Activated effector memory CD4-positive, alpha-beta T cell treated with Interleukin-2 at 50 U/mL for 16 hours (primary cell): ENCODE measurements at places on chromosomes 3 and 15.

- DNase-seq, result no peak
These were observed 14.2 kb downstream of the OXNAD1 start for GRCh38 chr3:16279010-16279801.

DNA sequence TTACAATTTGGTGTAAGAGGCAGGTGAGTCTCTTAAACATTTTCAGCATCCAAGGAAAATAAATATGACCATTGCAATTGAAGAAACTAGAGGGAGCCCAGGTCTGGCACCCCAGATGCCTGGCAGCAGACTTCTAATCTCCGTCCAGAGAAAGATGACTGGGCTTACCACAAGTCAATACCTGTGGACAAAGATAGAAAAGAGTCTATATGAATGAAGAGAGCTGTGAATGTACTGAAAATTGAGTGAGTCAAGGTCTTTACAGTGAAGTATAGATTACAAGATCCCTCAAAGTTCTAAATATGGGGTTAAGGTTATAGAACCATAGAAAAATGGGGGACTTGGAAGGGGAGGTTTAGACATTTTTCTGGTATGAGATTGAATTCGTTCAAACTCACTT lies 827.4 kb upstream of the NR2F2 start:
- no peak for DNase-seq

DNA sequence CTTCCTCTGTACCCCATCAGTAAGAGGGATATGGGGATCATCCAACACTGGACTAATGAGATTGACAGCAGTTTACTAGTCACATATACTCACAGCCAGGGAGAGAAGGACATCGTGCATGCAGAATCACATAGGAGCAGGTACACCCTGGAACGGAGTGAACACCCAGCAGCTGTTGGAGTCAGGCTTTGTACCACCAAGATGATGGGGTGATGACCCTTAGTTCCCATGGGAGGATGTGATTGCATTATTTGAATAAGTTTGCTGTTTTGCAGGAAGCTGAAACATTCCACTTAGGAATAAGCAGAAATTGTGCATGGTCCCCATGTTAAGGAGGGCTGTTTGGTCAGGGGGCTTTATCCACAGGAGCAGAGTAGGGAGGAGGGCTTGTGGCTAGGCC lies 482.7 kb upstream of the PDZRN3 start:
- DNase-seq, result no peak

GRCh38 chr3:32003380-32003779 lies 21.8 kb downstream of the ZNF860 start:
- DNase-seq, result no peak

DNA sequence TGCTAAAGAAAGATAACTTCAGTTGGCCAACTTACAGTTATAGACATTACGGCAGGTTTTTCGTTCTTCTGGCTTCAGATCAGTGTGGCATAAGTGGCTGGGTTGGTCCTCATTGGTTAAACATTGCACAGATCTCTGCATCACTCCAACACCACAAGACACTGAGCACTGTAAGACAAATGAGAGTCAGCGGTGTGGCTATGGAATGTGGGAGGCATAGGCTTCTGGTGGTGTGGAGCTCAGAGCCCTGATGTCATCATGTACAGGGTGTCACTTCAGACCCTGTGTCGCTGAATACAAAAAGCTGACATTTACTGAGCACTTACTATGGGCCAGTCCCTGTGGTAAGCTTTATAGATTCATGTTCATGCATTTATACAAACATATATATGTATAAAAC lies 146.0 kb downstream of the ADAMTS9 start:
- DNase-seq, result no peak

GRCh38 chr15:96053031-96053780 lies 277.3 kb upstream of the NR2F2 start:
- DNase-seq, result no peak

- DNase-seq, result no peak
These were observed 184.3 kb downstream of the GHSR start for GRCh38 chr3:172263781-172264486.

DNA sequence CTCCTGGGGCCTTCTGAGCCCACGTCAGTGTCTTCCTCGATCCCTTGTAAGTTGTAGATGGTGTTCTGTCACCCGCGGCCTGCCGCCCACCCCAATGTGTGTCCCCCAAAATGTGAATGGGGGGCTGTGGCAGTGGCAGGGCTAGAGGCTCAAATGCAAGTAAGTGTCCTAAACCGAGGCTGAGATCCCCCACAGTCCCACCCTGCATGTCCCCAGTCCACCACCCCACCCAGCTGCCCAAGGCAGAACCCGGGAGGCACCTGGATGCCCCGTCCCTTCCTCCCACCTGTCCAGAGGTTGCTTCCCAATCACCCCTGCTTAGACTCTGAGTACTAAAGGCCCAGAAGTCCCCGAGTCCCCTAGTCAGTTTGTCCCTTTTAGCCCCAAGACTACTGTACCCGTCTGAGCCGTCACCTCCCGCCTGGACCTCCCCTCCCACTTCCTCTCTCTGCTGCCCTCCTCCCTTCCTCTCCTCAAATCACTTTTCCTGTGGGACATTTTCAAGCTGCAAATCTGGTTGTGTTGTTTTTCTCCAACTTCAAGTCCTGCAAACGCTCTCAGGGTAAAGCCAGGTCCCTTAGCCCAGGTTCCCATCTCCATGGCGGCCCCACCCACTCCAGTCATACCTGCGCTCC lies 11.8 kb upstream of the PLXND1 start:
- no peak for DNase-seq

DNA sequence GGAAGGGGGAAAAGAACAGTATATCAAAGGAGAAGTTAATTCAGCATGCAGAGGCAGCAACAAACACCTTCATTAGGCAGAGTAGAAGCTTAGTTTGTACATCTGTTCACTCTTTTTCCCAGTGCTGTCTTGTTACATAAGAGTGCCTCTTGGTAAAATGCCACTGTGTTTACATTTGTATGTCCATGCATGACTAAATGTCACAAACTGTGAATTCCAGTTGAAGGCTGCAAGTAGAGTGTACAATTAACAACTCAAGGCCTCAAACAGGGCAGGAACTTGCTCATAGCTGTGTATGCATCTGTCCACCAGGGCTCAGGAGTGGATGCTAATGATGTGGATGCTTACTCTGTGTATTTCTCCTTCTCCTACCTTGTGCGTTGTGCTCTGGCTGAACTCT lies 214.2 kb upstream of the TPM1 start:
- DNase-seq, result no peak

- DNase-seq, result no peak
These were observed at the start of gene PTPRG for GRCh38 chr3:61561374-61562041. TSS of gene PTPRG (plus strand) at chr3:61561571. CDS start at chr3:61562288, 717 bp downstream.

- DNase-seq, result no peak
These were observed 117.9 kb downstream of the MECOM start for GRCh38 chr3:169545606-169546005.

DNA sequence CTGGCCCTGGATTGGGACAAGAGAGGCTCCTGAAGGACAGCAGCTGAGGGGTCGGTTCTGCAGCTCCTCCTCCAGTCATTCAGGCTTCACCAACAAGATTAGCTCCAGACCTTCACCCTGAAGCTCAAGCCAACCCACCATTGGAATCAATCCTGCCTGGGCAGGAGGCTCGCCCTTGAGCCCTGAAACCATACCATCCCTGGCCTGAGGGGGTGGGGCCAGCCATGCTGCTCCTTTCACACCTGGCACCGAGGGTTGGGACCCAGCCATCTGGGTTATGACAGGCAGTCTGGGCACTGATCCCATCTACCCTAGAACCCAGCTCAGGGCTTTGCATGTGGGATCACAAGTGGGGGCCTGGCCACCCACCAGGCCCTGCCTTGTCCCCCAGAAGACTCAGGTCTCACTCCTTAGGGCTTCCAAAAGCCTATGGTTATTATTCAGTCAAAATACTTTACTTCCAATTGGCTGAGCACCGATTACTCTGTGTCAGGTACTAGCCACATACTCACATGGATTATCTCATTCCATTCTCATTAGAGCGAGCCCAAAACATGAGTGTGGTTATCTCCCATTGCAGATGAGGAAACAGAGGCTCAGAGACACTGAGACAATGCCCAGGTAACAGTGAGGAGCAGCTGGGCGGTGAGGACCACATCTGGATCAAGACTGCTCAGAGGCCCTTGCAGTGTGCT lies 3.1 kb downstream of the ABHD14B start:
- DNase-seq, result no peak

- DNase-seq, result no peak
These were observed 15.8 kb upstream of the SST start for GRCh38 chr3:187685948-187686347.

DNA sequence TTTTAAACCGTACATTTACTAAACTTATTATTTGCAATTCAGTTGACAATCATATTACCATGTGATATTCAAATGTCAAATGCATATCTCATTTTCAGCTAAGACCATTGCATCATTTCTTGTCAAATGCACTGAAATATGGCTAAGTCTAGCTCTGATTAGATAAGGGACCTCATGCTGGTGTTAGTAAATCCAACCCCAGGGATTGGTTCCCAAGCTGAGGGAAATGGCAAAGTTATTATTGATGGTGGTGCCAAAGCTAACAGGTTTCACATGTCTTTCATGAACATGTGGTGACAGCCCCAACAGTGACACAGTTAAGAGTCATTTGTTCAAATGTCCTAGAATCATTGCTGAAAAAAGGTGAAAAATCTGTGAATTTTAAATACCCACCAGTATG lies 641.1 kb downstream of the MECOM start:
- DNase-seq, result no peak

- no peak for DNase-seq
These were observed 954 bp upstream of the DGKG start for GRCh38 chr3:186362988-186363387.

DNA sequence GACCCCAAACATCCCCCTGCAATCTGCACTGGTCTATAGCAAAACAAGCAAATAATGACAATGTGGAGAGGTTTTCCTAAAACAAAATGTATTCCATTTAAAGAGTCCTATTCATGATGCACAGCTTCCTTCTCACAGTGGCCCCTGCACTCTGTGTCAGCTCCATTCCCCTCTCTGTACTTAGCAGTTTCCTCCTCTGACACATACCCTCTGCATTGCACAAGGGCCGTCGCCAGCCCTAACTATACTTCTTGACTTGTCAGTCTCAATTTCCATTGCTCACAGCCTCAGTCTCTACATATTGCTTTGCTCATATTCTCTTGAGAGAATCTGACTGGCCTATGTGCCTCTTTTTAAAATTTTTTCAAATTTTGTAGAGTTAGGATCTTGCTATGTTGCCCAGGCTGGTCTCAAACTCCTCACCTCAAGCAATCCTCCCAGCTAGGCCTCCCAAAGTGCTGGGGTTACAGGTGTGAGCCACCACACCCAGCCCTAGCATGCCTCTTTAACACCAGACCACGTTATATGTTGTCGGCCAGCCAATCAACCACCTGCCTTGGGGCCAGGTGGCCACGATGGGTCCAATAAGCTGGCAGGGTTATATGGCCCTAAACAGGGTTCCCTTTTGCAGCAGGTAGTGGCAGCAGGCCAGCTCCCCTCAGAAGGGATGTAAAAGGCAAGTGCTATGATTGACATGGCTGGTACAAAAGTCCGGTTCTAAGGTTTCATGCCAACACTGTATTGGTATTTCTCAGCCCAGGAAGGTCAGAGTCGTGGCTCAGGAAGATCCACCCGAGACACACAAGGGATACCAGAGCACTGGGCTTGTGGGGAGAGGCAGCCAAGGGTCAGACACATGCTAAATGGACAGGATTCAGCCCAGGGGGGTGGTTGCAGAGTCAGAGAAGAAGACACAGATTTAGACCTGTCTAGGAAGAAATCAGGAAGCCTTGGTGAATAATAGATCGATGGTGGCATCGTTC lies 59.0 kb upstream of the SMAD3 start:
- DNase-seq, result no peak

DNA sequence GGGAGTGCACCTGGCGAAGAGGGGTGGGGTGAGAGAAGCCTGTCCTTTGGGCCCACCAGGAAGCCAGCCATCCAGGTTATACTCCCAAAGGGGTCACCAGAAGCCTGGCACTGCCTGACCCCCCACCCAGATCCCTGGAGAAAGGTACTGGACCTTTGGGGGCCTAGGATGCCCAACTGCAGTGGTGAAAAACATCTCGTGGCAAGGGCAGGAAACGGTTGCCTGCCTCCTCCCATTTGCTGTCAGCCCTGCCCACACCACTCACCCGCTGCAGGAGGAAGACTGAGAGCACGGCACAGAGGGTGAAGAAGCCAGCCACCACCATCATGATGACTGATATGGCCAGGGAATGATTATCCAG lies 2.2 kb upstream of the ULK3 start:
- DNase-seq, result peak; percentile 65

GRCh38 chr15:20106026-20106425 lies 435.6 kb downstream of the GOLGA6L6 start:
- DNase-seq, result no peak

DNA sequence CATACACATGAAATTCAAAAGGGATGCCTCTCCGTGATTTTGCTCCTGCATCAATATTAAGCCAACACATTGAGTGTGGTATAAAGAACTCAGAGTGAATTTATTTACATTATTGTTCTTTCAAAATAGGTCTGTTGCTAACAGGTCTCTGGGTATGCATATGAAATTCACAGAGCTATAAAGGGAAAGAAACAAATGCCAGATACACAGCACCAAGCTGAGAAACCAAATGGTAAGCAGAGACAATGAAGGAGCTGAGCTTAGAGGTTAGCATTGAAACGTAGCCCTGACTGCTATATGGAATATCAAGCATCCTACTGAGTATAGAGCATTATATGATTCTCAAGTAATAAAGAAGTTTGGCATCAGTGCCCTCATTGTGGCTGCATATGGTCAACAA lies 712.9 kb downstream of the NSUN3 start:
- DNase-seq, result no peak

GRCh38 chr3:152879130-152879789 lies 44.3 kb downstream of the P2RY1 start:
- DNase-seq, result no peak

- DNase-seq, result no peak
These were observed 292.6 kb downstream of the SUCLG2 start for GRCh38 chr3:67361770-67362169.

- DNase-seq, result no peak
These were observed 471.2 kb downstream of the MFSD1 start for GRCh38 chr3:159273070-159273469.

- DNase-seq, result no peak
These were observed 25.7 kb downstream of the IQSEC1 start for GRCh38 chr3:13047296-13048165.

GRCh38 chr3:16300881-16301359 lies 35.9 kb downstream of the OXNAD1 start:
- peak; percentile 53 for DNase-seq

DNA sequence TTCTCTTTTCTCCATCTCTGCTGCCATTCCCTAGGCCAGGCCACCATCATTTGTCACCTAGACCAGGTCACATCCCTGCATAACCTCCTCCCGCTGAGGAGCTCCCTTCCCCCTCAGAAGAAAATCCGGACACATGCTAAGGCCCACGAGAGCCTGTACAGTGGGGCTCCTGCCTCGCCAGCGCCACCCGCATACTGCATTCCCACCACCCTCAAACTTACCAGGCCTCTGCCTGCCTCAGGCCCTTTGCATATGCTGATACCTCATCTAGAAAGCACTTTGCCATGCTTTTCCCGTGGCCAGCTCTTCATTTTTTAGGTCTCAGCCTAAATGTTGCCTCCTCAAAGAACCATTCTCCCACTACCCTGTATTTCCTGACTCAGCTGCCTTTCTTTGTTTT lies 220.1 kb upstream of the CTDSPL start:
- DNase-seq, result no peak
